ENCODE measurements at places on chromosomes 12 and 14. TPM values are rescaled to one million over a fixed set of nuclear protein-coding genes. Genes with fewer than 3 reads are reported as not detected.

- no peak for DNase-seq
These were observed 59.3 kb upstream of the SLC24A4 start for GRCh38 chr14:92263681-92264080.

POTEM gene
- not detected for total RNA-seq

DNA sequence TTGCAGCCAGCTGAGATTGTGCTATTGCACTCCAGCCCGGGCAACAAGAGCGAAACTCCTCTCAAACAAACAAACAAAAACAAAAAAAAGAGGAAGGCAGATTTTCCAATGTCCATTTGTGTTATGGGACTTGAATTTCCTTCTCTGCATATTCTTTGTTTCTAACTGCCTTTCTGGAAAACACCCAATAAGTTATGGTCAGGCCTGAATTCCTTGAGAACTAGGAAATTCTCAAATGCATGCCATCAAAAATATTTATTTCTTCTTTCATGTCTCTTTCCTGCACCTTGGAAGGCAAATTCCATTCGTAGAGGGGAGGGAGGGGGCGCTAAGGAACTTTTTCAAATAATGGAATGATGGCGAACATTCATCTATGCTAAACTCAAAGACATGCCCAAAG lies 117.6 kb upstream of the TMCC3 start:
- DNase-seq = no peak

DNA sequence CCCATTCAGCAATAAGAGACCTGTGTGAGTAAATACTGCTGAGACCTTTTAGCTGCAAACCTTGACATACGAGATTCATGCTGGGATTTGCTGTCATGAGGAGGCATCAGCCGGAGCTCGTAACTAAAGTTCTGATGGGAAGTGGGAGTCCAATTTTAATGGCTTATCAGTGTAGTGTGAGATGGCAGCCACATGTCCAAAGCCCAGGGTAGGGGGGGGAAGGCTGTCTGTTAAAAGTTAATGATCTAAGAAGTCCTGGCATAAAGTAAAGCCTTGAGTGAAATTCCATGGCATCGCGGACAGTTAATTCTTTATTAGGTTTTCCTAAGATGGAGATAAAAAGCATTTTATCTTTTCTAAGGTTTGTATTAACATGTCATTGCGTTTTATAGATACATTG lies 240.0 kb downstream of the AACS start:
- DNase-seq = no peak

- no peak for DNase-seq
These were observed 849.8 kb downstream of the TMTC2 start for GRCh38 chr12:83536496-83536895.

DNA sequence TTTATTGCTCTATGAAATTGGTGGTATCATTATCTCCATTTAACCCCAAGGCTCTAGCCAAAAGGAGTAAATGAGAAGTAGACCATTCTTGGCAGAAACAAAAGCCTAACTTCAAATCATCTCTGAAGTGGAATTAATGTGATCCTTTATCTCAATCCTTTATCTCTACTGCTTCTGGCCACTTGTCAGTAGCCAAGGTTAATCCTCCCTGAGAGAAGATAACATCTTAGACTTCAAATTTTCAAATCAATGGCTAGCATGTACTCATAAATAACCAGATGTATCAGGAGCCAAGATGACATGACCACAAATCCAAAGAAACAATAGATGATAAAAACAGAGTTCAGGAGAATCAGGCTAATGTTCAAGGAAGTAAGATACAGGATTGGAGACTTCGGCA lies 123.1 kb upstream of the RASSF8 start:
- no peak for DNase-seq

DNA sequence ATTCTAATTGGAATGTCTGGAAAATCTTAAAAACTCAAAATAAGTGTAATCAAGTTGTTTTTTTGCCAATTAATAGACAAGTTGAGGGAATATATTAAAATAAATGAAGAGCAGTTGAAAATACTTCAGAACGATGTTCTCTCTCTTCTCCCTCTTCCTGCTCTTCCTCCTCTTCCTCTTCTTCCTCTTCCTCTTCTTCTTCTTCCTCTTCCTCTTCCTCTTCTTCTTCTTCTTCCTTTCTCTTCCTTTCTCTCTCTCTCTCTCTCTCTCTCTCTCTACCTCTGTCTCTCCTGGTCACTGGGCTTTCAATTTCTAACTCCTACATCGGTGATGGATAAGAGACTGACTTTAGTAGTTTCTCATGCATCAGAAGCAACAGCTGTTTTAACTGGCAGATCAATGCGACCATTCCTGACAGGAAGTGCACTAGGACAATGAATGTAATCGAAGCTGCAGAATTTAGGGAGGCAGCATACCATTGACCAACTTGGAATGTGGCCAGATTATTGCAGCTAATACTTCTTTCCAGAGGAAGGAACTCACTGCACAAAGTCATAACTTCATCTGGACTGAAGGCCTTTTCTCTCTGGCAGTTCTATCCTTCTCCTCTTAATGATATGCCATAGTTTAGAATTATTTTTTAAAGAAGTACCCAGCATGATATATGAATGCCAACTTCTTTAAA lies 13.8 kb upstream of the TMTC2 start:
- DNase-seq = no peak

HOXC10 gene
- 6.1 TPM for total RNA-seq

- no peak for DNase-seq
These were observed 56.0 kb downstream of the PPP2R5C start for GRCh38 chr14:101817501-101818001.

VSX2 gene
- not detected for total RNA-seq

- no peak for DNase-seq
These were observed 225.0 kb upstream of the KITLG start for GRCh38 chr12:88805286-88805685.

DNA sequence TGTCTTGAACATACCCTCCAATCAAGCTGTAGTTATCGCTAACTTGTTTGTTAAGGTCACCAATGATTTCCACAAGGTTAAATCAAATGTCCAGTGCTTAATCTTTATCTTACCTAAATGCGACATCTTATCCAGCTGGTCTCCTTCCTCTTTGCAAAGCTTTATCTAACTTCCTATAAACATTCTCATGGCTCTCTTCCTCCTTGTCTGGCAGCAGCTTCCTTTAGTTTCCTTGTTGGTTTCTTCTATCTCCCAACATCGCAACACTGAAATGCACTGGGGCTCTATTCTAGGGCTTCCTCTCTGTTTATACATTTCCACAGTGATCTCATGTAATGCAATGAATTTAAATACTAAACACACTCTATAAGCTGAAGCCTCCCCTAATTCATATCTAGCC lies 28.7 kb downstream of the UBE2N start:
- DNase-seq = no peak

GRCh38 chr12:645563-646071 lies 17.6 kb downstream of the NINJ2 start:
- DNase-seq = no peak

RFX4 gene
- not detected for total RNA-seq

DNA sequence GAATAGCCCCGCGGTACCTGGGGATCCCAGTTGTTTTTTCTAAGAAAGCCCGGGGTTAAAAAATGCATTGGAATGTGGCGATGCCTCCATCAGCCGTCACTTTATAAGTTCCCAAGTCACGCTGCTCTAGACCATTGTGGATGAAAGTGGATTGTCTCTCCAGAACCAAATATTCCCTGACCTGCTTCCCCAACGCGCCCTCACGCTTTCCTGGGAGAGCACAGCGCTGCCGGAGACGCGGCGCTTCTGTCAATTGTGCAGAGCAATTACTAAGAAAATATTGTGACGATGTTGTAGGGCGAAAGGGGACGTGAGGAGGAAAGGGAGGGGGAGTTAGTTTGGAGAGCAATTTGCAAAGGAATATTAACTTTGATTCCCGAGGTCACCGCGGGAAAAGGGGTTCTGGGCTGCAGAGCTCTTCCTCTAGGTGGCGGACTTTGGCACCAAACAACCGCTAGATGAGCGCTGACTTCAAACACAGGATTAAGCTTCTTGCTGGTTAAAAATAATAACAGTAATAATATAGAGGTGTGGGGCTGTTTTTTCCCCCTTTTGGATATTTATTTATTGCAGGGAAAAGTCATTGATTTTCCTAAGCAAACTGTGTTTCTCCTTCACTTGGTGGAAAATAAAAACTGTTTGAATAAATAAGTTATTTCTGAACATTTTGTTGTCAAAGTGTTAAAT lies 9.6 kb upstream of the FOXG1 start:
- no peak for DNase-seq

DNA sequence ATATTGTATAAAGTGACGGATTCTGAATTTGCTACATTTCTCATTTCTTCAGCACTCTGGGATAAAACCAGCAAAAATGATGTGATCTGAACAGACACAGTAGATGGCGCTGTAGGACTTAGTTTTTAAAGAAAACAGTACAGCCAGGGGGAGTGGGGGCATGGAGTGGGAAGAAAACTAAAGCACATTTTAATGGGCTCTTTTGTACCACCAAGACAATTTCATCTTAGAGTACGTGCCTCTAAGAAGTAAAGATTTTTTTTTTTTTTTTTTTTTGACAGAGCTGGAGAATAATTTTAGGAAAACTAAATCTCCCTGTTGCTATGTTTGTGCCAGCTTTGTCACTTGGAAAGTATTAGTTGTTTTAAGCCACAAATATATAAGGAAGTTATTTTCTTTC lies 124.4 kb downstream of the RAD51B start:
- peak; percentile 92 for DNase-seq

DNA sequence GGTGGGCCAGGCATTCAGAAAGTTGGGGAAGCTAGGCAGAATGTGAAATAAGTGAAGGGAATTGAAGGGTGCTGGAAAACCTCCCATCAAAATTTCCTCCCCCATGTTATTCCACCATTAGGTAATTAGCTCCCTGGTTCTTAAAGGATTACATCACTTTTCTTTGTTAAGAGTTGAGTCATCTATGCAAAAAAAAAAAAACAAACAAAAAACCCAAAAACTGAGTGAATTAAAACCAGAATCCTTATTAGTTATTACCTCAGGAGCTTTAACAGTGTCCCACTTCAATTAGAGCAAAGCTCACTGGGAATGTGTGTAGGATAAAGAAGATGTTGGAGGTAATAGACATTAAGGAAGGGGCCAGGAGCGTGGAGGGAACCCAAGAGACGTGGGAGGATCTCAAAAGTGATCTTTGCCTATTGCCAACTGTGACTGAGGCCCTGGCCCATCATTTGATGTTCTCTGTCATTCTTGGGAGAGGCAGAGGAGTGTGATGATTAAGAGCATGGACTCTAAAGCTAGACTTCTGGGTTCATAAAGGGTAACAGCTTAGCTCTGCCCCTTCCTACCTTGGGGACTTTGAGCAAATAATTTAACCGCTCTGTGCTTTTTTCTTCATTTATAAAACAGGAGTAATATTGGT lies 364.7 kb downstream of the APAF1 start:
- no peak for DNase-seq

DNA sequence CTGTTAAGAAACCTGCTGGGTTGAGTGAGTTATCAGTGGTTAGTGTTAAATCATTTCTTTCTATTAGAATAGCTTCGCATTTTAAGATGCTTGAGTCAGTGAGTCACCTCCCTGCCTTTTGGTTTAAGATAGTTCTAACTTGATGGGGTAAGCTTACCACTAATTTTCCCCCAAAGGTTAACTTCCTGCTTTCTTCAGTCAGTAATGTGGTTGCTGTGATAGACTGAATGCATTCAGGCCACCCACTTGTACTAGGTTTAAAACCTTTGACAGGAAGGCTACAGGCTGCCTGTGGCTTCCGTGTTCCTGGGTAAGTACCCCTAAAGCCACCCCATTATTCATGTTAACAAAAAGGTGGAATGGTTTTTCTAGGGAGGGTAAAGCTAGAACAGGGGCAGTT lies 25.3 kb downstream of the CLEC2A start:
- no peak for DNase-seq
